ENCODE measurements at places on chromosomes 12 and 14. TPM values are rescaled to one million over a fixed set of nuclear protein-coding genes. Genes with fewer than 3 reads are reported as not detected.

- no peak for DNase-seq
- H3K4me3 ChIP-seq: no peak overlapping the region
- no peak overlapping the region for H3K27ac ChIP-seq
- H3K36me3 ChIP-seq: no peaks in the 10 kb centered on the region
- H3K4me1 ChIP-seq: no peaks in the 10 kb centered on the region
Measured at GRCh38 chr14:76653875-76654572, 107.2 kb upstream of the VASH1 start.

- H3K4me1 ChIP-seq: peaks cover 5% of the 10 kb centered on the region
- H3K27me3 ChIP-seq: no peaks in the 10 kb centered on the region
- DNase-seq: no peak
- peak overlapping the region; percentile 50 for H3K27ac ChIP-seq
- no peaks in the 10 kb centered on the region for H3K36me3 ChIP-seq
Measured at GRCh38 chr14:92223025-92223424, 99.9 kb upstream of the SLC24A4 start.

DNA sequence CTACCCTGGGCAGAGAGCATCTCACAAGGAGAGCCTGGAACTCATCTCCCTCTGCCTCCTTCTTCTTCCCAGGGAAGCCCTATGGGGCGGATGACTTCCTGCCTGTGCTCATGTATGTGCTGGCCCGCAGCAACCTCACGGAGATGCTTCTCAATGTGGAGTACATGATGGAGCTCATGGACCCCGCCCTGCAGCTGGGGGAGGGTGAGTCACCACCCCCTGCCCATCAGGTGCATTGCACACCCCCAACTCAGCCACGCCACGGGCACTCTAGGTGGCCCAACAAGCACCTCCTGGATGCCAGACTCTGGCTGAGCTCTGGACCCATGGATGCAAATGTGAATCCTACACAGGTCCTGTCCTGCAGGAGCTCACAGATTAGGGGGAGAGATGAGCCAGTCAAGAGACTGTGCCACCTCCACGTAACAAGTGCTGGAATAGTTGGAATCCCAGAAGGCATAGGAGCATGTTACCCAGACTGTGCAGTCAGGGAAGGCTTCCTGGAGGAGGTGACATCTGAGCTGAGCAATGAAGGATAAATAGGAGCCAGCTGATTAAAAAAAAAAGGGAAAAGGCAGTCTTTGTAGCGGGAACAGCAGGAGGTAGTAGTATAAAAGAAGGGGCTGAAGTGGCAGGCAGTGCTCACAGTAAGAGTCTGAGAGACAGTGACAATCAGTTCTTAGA, 71.9 kb downstream of the LGMN start:
- H3K36me3 ChIP-seq: peaks cover 27% of the 10 kb centered on the region
- peaks cover 5% of the 10 kb centered on the region for H3K4me1 ChIP-seq
- DNase-seq: no peak

DNA sequence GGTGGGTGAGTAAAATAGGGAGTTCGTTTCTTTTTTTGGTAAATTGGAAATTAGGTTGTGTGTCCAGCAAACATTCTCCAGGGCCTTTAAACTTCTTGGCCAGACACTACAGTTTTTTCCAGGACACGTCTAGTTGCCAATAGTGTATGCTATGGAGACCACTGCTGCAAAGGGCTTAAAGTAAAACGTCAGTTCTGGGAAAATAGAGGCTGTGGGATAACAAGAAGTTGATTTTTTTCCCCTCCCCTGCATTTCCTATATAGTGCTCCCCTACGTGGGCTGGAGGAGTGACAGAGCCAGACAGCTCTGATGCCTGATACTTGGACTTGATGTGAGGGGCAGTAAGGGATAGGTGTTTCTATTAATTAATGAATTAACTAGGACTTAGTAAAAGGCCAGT, 2.4 kb downstream of the ACVR1B start:
- H3K36me3 ChIP-seq: no peaks in the 10 kb centered on the region
- peak overlapping the region; percentile 94 for H3K4me3 ChIP-seq
- H3K4me1 ChIP-seq: peaks cover 38% of the 10 kb centered on the region
- H3K27me3 ChIP-seq: no peaks in the 10 kb centered on the region

- H3K4me3 ChIP-seq: no peak overlapping the region
- DNase-seq: no peak
- no peaks in the 10 kb centered on the region for H3K27me3 ChIP-seq
- H3K36me3 ChIP-seq: no peaks in the 10 kb centered on the region
- peaks cover 4% of the 10 kb centered on the region for H3K4me1 ChIP-seq
- H3K27ac ChIP-seq: no peak overlapping the region
Measured at GRCh38 chr14:56207626-56208292, 89.5 kb downstream of the PELI2 start.

- H3K4me3 ChIP-seq: no peak overlapping the region
- H3K4me1 ChIP-seq: no peaks in the 10 kb centered on the region
- no peak overlapping the region for H3K27ac ChIP-seq
- no peaks in the 10 kb centered on the region for H3K36me3 ChIP-seq
Measured at GRCh38 chr12:68080577-68080976, 79.0 kb downstream of the IFNG start.

DNA sequence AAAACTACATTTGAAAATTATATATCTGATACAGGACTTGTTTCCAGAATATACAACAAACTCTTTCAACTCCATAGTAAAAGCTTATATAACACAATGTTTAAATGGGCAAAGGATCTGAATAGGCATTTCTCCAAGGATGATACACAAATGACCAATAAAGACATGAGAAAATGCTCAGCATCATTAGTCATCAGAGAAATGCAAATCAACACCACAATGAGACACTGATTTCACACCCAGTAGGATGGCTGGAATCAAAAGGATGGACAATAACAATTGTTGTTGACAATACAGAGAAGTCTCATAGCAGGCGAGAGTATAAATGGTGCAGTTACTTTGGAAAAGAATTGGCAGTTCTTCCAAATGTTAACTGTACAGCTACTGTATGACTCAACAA, 394.9 kb downstream of the BCL11B start:
- H3K4me3 ChIP-seq: no peak overlapping the region
- no peaks in the 10 kb centered on the region for H3K4me1 ChIP-seq
- no peaks in the 10 kb centered on the region for H3K27me3 ChIP-seq
- H3K36me3 ChIP-seq: no peaks in the 10 kb centered on the region
- DNase-seq: no peak
- no peak overlapping the region for H3K27ac ChIP-seq

GRCh38 chr12:96141216-96141912, 52.8 kb upstream of the ELK3 start:
- H3K36me3 ChIP-seq: no peaks in the 10 kb centered on the region
- H3K27ac ChIP-seq: no peak overlapping the region
- DNase-seq: no peak
- no peaks in the 10 kb centered on the region for H3K27me3 ChIP-seq
- no peaks in the 10 kb centered on the region for H3K4me1 ChIP-seq

- no peaks in the 10 kb centered on the region for H3K36me3 ChIP-seq
- no peaks in the 10 kb centered on the region for H3K4me1 ChIP-seq
- H3K4me3 ChIP-seq: no peak overlapping the region
- DNase-seq: no peak
- H3K27me3 ChIP-seq: no peaks in the 10 kb centered on the region
Measured at GRCh38 chr12:28517101-28517500, 326.8 kb downstream of the CCDC91 start.

The TROAP gene
- total RNA-seq: 0.99 TPM

The RNASE7 gene
- total RNA-seq: not detected

The GPR68 gene
- 1.8 TPM for total RNA-seq
